ENCODE measurements at places on chromosomes 4 and X. TPM values are rescaled to one million over a fixed set of nuclear protein-coding genes. Genes with fewer than 3 reads are reported as not detected.

- no peak for DNase-seq
Measured at GRCh38 chr4:95610061-95610569, 61.3 kb upstream of the UNC5C start.

Gene PNMA6A
- 2.9 TPM for total RNA-seq

- DNase-seq: peak; percentile 48
Measured at GRCh38 chrX:31435592-31435991, 363.8 kb upstream of the FTHL17 start.

GRCh38 chr4:152881974-152882373 is 54.1 kb upstream of the FHDC1 start:
- no peak for DNase-seq

GRCh38 chr4:48343035-48343434 is 1.7 kb downstream of the SLAIN2 start:
- no peak for DNase-seq

- DNase-seq: no peak
Measured at GRCh38 chr4:27973056-27973455, 1112.4 kb downstream of the STIM2 start.

DNA sequence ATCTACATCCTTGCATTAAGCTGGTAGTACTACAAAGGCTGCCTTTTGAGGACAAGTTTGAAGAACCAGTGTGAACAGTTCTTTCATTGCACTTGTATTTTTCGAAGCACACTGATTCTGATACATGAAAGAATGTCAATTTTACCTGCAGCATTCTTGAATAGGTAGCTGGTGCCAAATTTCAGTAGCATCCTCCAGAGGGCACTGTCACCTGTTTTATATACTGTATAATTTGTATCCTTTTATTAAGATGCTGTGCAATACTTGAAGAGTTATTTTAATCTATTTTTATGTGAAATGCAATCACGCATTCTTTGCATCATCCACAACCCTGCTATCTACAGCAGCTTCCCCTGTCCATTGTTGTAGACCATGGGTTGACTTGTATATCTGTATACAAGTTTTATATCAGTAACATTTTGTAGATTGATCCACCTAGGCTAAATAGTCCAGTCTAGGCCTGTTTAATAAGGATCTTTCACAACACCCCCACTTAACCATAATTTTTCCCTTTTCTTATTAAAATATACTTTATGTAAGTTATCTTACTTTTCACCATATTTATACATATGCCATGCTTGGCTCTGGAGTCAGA is 325.7 kb downstream of the PCDH7 start:
- DNase-seq: no peak

- DNase-seq: no peak
Measured at GRCh38 chr4:155638195-155638965, 28.3 kb upstream of the GUCY1A1 start.

Gene NHSL2
- total RNA-seq: 6.6 TPM

GRCh38 chr4:103086551-103086950 is 10.0 kb upstream of the SLC9B2 start:
- DNase-seq: no peak

- peak; percentile 62 for DNase-seq
Measured at GRCh38 chr4:125091-125771, 930 bp downstream of the ZNF718 start.

Gene P2RY4
- total RNA-seq: not detected

Gene SLC10A6
- total RNA-seq: 1.6 TPM
